Hepatic stellate cell (primary cell): ENCODE measurements at places on chromosomes 5 and 9.

- peak; percentile 60 for DNase-seq
Observed at GRCh38 chr5:127002390-127002789, 28.0 kb downstream of the MARCHF3 start.

GRCh38 chr9:19380826-19381075 is 715 bp upstream of the RPS6 start:
- DNase-seq = no peak

DNA sequence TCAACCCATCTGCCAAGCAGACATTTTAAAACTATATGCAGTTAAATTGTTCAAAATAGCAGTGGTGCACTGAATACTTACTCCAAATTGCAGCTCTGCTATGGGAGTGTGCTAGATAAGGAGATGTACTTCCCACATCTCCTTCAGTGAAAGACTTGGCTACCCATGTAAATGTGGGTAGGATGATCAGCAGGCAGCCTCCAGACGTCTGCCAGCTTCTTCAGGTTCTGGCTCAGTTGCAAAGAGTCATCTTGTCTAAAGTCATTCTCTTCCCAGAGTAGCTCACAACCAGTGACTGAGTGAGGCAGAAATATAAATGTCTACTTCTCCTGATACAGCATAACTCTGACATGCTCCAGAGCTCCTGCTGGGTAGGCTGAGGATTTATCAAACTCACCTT is 1050.0 kb upstream of the CDH10 start:
- no peak for DNase-seq

DNA sequence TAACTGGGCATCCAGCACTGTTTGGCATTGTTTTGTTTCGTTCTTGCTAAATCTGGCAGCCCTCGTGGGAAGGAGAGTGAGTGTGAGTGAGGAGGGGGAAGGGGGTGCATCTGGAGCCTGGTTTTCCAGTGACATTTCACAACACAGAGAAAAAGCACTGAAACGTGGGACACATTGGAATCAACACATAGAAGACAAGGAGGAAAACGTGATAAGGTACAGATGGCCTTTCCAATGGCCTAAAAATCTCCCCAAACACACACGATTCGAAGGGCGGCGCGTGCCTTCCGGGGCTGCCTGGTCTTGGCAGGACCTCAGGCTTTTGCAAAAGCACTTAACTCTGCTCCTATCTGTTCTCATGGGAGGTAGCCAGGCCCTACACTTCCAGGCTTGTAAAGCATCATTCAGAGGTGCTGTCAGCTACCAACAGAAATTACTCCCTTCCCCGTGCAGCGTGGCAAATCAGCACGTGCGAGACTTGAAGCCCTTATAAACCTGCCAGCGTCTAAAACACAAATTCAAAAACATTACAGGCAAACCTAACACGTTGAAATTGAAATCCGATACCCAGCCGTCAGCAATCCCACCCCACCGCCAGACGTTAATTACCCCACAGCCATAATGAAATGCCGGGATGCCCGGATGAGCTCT is 129.4 kb downstream of the OLFM1 start:
- DNase-seq = no peak

- DNase-seq = no peak
Observed at GRCh38 chr9:95788021-95788420, 87.5 kb upstream of the ERCC6L2 start.

DNA sequence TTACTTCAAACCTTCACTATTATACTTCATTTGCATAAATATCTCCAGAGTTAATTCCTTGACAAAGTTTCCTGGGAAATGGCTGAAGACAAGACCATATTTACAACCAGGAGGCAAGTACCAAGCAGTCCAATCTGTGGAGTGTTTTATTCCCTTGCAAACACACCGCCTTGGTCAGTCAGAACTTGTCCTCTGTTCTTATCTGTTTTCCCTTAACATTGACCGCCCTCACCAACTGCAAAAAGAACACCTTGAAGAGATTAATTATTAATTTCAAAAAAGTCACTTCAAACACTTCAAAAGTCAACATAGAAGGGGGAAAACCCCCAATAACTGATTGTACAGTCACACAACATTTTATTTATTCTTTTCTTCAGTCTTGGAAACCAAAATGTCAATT is 269.0 kb upstream of the RGMB start:
- DNase-seq = no peak

GRCh38 chr9:87684627-87685219 is 41.2 kb upstream of the CTSL start:
- peak; percentile 54 for DNase-seq

GRCh38 chr9:113857875-113858274 is 18.2 kb upstream of the ZNF618 start:
- no peak for DNase-seq

DNA sequence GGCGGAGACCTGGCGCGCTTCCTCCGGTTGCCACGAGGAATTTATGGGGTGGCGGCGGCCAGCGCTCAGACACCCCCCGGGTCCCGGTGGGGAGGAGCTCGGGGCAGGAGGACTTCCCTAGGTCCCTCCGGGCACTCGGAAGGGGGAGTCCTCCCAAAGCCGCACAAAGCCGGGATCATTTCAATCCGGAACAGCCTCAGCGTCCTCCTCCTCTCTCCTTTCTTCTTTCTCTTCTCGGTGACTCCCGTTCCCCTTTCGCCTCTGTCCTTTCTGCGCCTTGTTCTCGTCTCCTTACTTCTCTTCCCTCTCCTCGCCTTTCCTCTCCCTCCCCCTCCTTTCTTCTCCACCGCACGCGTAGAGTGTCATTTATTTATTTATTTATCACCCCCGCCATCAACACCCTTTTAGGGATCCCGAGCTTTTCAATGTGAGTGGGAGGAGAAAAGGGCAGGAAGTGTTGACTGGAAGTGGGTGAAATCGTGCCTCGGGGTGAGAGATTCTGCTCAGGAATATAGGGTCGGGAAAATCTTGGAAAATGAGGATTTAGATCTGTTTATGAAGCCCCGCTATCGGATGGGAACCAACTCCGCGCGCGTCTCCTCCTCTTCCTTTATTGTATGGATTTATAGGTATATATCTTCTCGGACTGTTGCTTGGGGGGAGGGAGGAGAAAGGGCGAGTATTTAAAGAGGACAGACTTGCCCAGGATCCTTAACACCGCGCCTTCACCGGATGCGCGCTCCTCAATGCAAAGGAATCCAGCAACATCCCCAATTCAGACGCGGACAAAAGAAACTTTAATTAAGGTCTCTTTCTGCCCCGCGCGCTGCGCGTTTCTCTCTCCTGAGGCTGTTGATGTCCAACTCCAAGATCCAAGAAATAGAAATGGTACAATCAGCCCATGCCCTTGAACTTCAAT is 2.0 kb upstream of the ZNF462 start:
- DNase-seq = peak; percentile 32

DNA sequence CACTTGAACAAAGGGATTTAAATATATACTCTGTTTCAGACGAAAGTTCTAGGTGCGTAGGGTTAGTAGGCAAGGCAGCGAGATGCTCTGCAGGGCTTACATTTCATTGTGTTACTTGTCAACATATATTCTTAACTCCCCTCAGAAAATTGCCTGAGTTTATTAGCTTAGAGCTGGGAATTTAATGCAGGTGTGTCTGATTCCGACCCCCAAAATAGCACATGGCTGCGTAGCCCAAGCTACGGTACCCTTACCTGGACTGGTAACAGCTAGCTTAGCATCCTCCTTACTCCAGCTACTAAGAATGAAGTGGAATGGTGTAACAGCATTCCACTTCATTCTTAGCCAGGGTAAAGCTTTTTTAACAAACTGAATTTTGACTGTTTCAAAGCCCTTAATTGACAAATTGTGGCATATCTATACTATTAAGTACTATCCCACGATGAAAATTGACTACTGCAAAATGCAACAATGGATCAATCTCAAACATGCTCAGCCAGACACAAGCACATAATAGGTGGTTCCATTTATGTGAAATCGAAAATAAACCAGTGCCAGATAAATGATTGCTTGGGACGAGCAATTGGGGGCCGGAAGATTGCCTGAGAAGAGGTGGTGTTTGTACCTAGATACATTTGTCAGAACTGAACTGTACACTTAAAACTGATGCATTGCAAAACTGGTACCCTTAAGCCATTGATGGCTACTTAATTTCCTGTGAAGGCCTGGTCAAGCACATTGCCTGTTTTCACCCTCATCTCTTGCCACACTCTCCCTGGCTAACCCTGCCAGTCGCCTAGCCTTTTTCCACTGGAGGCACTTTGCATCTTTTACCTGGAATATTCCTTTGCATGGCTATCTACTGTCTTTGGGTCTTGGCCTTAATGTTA is 3.0 kb upstream of the FGF18 start:
- no peak for DNase-seq

DNA sequence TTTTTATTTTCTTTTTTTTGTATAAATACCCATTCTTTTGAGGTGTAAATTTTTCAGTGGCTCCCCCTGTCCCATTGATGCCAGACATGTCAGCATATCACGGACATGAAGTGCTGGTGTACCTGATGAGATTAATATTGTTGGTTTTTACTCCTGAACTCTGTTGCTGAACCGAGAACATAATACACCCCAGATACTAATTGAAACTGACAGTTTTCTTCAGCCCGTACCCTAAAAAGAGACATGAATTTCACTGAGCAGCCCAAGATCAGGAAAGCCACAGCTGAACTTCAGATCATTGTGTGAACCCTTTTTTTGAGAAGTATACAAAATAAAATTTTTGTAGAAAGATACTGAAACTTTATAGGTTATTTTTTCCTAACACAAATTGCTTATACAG is 75.7 kb downstream of the PRDM9 start:
- DNase-seq = no peak

- no peak for DNase-seq
Observed at GRCh38 chr5:64822320-64822719, 53.6 kb downstream of the CWC27 start.

DNA sequence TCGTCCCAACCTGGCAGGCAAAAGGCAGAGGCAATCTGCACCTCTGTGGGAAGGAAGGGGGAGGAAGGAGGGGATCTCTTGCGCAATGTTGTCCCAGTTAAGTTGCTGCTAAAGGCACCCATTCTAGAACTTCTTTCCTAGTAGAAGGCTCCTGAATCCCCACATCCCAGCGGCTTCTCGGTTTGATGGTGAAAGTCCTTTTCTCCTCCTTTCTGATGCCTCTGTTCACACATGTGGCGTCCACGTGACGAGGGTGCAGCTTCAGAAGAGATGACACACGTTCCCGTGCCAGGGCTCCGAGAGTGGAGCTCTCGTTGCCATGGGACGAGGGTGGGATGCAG is 96.9 kb upstream of the FCN2 start:
- DNase-seq = no peak

GRCh38 chr9:81396528-81396927 is 292.8 kb downstream of the TLE1 start:
- no peak for DNase-seq

GRCh38 chr9:94758880-94759279 is 32.4 kb downstream of the AOPEP start:
- DNase-seq = no peak
